Activated T-helper 1 cell treated with anti-CD3 and anti-CD28 coated beads, Interleukin-2, amount 50 U/mL, for 16 hours (primary cell): ENCODE measurements at places on chromosomes 4 and X.

GRCh38 chr4:80173841-80174240, 23.5 kb upstream of the PRDM8 start:
- no peak for DNase-seq

- no peak for DNase-seq
These were observed 42.1 kb downstream of the TRIM61 start for GRCh38 chr4:164935363-164935762.

- no peak for DNase-seq
These were observed 15.2 kb downstream of the FHDC1 start for GRCh38 chr4:152951348-152951747.

DNA sequence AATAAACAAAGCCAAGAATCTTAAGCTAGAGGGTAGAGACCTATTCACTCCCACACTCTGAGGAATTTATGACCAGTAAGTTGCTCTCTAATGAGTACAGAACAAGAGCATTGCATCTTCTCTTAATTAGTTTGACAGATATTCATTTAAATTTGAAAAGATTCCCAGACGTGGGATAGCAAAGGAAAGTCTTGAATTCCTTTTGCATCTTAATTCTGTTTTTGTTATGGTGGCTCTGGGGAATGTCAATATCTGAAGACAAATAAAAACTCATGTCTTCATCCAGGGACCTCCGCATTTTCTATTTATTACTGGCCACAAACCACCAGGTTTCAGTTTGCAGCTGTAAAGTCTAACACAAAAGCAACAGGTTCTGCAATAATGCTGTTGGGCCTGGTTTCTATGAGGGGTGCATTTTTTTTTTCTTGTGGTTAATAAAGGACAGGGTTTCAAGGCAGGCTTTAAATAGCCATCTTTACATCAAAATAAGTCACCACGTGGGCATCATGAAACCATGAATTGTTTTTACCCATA, 172.3 kb downstream of the SHROOM3 start:
- no peak for DNase-seq

DNA sequence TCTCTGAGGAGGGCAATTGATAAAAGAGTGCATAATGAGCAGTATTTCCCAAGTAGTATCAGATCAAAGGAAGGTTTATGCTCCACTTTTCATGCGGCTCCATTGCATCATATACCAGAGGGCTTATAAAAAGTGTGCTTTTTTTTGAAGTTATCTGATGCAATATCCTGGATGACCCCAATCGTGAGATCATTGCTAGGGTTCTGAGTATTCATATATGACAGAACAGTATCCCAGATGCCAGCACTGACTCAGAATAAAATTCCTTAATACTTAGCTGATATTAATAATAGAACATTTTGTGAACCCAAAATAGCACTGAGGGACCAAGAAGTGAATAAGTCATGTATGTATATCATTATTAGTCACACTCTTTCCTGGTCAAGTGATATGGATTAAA, 945.5 kb upstream of the AGA start:
- no peak for DNase-seq

DNA sequence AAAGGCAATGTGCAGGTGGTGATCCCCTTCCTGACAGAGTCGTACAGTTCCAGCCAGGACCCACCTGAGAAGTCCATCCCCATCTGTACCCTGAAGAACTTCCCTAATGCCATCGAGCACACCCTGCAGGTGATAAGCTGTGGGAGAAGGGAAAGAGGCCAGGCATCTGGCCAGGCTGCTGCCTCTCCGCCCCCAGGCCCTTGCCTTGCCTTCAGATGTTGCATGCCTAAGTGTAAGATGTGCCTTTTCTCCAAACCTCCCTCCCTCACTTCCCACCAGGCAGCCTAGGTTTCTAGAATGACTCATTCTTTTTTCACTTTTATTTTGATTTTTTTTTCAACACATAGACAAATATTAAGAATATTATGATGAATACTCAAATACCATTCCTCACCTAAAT, 12.2 kb upstream of the CDK16 start:
- DNase-seq, result no peak

GRCh38 chr4:69546134-69546765, 50.5 kb upstream of the UGT2B4 start:
- no peak for DNase-seq

DNA sequence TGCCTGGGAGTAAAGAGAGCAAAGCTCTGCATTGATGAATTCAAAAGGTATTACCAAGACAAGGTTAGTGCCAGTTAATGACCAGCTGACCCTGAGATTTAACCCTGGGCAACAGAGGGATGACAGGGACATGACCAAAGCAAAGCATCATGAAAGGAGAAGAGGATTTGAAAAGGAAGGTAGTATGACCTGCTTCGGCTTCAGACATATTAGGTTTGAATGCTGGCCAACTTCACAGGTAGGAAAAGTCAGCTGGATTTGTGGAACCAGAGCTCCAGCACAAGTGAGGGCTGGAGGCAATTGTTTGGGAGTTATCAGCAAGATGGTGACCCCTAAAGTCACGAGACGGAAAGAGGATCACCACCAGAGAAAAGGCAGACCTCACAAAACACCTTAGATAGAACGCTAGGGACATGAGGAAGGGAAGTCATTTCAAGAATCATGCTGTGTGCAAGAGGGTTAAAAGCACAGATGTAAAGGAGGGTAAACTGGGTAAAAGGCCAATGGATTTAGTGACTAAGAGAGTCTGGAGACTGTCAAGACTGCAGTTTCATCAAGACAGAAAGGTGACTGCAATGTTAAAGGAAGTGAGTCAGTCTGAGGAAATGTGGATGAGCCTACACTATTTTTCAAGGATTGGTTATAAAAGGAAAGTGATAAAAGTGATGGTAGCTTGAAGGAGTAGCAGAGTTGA, 45.6 kb downstream of the SH3RF1 start:
- no peak for DNase-seq
